Gastroesophageal sphincter (tissue), 4 donors: ENCODE measurements at places on chromosomes 2 and 18.

DNA sequence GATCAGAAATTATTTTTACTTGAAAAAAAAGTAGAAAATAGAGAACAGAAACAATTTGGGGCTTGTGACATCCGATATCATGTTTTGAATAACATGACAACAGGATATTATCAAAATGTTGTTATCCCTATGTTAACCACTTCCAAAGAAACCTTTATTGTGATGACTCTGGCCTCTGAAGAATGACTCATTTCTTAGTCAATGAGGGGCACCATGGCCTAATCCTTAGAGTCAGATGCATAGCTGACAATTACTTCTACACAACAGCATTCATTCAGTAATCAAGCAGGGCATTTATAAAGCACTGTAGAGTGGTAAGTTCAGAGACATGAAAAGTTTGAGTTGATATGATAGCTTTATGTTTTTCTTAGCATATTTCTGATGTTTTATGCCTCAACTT lies 703.0 kb downstream of the RNF144A start:
- no peak for ATAC-seq

- ATAC-seq = no peak
These were observed 159.7 kb downstream of the CD226 start for GRCh38 chr18:69787825-69788547.

DNA sequence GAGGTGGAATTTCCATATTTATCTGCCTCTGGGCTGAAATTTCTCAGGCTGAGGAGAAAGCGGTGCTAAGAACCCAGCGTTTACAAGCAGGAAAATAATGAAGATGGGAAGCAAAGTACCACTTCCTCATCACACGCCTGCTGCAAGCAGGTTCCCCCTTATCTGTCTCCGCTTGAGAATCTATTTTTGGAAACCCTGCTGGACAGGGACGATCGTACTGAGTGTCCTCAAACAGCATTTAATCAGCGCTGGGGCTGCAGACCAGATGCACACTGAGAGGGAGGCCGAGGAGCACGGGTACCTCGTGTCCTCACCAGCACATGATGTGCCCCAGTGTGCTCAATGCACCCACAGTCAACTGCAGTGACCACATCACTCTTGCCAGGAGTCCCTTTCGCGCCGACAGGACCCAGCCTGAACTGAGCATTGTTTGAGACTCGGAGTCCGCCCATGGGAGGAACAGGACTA lies 160.4 kb downstream of the HDAC4 start:
- peak; percentile 50 for ATAC-seq

DNA sequence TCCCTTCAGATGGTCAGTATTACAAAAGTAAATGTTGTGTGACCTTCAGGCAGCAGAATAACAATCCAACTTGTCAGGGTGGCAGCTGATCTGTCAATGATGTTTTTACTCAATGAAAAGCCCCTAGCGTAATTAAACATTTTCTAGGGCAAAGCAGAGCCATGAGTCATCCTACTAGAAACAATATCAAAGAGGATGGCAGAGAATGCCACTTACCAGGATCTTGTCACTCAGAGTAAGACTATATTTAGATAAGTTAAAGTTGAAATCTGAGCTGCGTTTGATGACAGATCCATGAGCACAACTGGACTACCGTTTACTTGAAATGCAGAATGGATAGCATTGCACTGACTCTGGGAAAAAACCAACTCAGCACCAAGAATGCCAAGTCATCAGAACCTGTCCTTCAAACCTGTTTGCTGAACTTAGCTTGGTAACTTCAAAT lies 612.6 kb upstream of the ACVR2A start:
- no peak for ATAC-seq

DNA sequence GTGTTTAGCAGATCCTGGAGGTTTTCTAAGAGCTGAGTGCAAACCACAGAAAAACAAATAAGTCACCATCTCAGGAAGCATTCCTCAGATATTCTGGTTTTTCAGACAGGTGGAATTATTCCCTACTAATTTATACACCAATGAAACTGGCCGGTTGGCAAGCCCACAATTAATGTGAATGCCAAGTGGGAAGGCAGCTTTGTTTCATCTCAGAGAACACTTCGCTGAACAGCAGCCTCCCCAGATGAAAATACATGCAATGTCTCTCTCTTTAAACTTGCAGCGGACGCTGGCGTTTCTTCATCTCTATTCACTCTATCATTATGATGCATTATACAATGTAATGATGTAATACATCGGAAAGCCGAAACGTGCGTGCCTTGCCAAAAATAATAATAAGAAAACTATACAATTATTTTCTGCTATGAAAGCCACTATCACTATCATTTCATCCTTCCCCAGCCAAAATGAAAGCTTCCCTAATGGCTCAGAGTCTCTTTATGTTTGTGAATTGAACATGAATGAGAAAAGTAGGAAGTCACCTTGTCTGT lies 649.4 kb downstream of the BCL11A start:
- ATAC-seq = no peak

DNA sequence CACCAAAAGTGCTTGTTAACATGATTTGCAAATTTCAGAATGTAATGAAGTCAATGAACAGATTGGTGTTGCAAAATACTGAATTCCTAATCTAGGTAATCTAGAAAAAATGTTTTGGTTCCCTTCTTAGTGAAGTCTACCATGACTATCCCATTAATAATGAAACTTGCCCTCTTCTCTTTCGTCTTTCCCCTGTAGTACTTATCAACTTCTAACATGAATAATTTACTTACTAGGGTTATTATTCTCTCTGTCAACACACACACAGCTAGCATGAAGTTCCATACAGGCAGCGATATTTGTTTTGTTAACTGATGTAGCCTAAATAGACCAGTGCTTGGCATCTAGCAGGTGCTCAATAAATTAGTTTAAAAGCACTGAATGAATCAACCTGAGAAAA lies 160.2 kb downstream of the NCK2 start:
- no peak for ATAC-seq

GRCh38 chr2:30157616-30158015 lies 10.8 kb downstream of the YPEL5 start:
- ATAC-seq = no peak

- no peak for ATAC-seq
These were observed 14.8 kb upstream of the REEP1 start for GRCh38 chr2:86352137-86352726.

DNA sequence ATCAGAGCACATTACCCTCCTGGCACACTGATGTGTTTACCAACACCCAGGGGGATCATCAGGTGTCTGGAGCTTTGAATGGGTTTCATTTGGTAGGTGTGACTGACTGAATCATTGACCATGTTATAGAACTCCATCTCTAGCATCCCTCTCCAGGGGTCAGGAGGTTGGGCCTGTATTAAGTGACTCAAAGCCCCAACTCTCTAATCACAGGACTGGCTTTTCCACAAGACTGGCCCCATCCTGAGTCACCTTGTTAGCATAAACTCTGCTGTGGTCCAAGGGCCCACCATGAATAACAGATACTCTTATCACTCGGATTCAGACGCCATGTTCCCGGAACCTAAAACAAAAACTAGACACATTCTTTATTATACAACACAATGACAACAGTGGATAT lies 125.9 kb upstream of the NDUFV2 start:
- ATAC-seq = no peak

- ATAC-seq = no peak
These were observed 11.3 kb downstream of the NT5C1B start for GRCh38 chr2:18578033-18578432.

- ATAC-seq = peak; percentile 78
These were observed 61.2 kb upstream of the GPC1 start for GRCh38 chr2:240374085-240374907.

DNA sequence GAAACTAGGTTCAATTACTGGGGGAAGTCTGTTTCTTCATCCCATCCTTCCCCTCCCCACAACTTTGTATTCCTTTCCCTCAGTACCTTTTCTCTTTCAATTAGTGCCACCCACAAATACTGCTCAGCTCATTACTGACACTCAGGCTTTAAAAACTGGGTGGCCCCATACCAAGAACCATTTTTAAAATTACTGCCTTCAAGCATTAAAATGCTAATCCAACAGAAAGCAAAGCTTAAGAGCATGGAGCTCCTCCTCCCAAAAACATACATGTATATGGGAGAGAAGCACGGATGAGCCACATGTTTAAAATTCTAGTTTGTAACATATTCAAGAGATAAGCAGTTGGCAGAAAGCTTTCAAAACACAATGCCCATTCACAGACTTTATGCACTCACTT lies 44.0 kb downstream of the IRS1 start:
- ATAC-seq = no peak

DNA sequence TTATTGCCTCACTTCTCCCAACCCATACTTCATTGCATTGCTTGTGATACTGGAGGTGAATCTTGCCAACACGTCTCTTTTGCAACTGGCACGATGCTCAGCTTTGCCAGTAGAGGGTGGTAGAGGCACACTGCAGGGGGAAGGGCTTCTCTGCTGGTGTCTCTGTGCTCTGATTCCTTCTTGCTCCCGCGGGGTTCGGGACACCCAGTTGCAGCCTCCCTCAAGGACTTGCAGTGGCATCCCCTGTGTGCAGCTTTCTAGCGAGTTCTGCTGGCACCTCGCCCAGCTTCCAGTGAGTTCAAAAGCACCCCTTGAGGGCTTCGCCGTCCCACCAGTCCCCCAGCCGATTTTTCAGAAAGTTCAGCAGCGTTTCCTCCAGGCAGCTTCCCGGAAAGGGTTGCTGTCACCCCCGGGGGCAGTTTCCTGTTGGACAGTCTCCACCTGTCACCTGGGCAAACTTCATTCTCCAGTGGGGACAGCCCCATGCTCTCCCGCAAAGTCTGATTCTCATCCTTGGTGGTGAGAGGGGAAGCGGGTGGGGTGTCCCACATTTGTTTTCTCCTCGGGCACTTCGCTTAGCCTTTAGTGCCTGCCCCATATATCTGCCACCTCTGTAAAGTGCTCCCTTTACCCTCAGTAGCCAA lies 35.4 kb upstream of the EN1 start:
- peak; percentile 62 for ATAC-seq

DNA sequence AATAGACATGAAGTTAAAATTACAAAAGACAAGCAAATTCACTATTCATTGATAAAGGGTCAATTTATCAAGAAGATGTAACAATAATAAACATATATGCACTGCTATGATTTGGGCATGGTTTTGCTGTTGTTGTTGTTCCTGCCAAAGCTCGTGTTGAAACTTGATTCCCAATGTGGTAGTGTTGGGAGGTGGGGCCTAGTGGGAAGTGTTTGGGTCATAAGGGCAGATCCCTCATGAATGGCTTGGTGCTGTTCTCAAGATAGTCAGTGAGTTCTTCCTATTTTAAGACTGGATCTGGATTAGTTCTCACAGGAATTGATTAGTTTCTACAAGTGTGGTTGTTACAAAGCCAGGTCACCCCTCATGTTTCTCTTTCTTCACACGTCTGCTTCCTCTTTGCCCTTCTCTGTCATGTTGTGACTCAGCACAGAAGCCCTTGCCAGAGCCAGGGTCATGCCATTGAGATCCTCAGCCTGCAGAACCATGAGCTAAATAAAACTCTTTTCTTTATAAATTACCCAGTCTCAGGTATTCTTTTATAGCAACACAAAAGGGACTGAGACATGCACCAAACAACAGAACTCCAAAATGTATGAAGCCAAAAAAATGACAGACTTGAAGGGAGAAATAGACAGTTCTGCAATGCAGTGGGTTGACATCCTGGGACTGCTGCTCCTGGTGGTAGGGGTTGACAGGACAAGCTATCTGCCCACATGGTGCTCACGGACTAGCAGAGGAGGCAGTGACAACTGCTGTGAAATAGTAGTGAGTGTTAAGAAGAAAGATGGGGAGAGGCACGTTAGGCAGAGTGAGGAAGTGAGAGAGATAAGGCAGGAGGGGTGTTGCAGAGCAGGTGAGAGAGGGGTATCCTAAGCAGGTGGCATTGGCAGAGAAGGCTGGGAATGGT lies 18.6 kb upstream of the SKA1 start:
- no peak for ATAC-seq

GRCh38 chr2:69221512-69221911 lies 165.5 kb downstream of the GFPT1 start:
- ATAC-seq = peak; percentile 29

- no peak for ATAC-seq
These were observed 701.4 kb downstream of the ERBB4 start for GRCh38 chr2:211837206-211837605.

DNA sequence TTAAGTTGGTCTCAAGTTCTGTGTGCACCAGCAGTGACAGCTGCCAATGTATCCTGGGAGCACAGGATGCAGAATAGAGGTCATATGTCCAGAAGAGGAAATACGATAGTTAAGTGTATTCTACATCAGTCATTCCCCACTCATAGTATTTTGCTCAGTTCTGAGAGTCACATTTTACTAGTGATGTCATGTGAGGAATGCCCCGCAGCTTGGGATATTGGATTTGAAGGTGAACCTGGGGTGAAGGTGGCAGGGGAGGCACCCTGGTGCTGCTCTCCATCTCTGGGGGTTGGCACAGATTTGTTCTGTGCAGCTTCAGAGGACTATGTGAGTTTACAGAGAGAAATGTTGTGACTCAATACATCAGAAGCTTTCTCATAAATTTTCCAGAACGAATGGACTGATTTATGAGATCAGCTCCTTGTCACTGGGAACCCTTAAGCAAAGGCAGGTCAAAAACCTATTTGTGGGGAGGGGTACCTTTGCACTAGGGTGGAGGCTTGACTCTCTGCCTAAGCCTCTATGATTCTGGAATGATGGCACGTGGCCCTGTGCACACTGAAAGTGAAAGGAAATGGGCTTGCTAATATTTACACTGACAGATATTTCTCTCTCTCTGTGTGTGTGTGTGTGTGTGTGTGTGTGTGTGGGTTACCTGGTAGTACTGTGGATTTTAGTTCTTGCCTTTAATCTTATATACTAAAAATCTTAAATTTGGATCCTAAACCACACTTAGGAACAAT lies 95.9 kb downstream of the NEB start:
- ATAC-seq = no peak

DNA sequence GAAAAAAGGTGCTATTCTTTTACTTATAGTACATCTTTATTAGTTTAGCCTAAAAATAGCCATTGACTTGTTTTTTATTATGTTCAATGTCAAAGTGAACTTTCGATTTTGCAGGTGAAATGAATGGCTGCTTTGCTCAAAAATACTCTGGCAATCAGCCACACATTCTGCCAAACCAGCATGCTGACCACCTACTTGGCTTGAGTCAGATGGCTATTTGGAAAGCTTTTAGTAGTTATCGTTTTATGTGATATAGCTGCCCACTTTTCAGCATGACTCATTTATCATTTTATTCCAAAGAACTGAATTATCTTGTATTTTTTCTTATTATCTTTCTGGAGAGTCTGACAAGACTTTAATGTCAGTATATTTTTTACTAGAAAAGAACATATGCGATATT lies 1615.8 kb upstream of the TMEFF2 start:
- no peak for ATAC-seq
